A172 (cell line): ENCODE measurements at places on chromosomes 6 and 20. TPM values are rescaled to one million over a fixed set of nuclear protein-coding genes. Genes with fewer than 3 reads are reported as not detected.

DNA sequence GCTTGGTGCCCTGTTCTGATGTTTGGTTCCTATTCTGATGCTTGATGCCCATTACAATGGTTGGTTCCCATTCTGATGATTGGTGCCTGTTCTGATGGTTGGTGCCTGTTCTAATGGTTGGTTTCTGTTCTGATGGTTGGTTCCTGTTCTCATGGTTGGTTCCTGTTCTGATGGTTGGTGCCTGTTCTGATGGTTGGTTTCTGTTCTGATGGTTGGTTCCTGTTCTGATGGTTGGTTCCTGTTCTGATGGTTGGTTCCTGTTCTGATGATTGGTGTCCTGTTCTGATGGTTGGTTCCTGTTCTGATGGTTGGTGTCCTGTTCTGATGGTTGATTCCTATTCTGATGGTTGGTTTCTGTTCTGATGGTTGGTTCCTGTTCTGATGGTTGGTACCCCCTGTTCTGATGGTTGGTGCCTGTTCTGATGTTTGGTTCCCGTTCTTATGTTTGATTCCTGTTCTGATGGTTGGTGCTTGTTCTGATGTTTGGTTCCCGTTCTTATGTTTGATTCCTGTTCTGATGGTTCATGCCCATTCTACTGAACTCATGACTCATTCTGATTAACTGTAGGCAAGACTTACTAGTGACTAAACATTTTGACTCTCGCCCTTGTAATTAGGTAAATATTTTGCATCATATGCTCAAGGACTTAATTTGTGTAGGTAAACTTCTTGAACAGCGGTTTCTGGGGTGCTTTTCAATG lies 146.2 kb downstream of the DLL1 start:
- no peak for DNase-seq

DNA sequence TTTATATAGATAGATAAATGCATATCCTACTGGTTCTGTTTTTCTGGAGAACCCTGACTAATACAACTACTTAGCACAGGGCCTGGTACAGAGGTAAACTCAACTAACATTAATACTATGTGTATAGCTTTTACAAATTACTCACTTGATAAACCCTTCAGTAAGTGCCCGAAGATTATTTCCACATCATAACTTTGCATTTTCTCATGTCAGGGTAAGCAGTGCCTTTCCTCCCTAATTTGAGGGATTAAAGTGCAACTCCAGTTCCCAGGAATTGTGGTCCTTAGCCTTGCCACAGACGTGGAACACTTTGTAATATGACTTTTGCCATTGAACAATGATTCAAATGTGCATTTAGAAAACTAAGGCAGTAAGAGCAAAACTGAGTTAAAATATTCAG lies 147.5 kb upstream of the SMLR1 start:
- no peak for DNase-seq

DNA sequence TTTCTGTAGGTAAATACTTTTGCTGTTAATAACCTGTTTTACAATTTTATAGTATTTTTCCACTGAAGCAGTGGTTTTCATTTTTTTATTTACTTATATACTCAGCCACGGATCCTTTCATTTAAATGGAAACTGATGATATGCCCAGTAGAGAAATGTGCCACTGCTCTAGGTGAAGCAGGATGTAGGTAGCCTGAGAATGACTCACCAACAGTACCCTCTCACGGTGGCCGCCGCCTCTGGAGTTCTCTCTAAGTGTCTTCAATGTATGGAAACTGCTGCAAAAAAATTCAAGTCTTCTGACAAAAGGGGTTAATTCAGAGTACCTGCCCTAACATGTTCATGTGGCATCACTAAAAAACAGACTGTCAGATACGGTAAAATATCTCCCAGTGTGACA lies 6.4 kb downstream of the EYA4 start:
- DNase-seq, result no peak

DNA sequence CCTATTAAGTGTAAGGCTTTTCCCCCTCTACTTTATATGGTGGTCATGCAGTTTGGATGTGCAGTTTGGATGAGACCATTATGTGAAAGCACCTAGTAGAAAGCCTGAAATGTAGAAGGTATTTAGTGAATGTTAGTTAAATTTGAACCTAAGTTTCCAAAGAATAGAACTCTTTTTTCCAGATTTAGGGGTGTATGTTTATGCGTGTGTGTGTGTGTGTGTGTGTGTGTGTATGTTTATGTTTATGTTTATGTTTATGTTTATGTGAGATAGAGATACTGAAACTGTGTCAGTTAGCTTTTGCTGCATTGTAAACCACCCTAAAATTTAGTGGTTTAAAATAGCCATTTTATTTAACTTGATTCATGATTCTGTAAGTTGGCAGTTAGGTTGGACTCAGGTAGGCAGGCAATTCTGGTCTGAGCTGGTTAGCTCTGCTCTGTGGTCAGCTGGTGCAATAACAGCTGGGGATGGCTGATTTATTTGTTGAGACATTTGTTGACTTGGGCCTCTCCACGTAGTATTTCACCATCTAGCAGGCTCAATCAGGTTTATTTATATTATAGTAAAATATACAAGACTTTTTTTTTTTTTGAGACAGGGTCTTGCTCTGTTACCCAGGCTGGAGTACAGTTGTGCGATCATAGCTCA lies 54.0 kb downstream of the STK4 start:
- no peak for DNase-seq

GRCh38 chr20:23435626-23436539 lies 3.6 kb upstream of the CSTL1 start:
- no peak for DNase-seq

GRCh38 chr6:152821525-152821924 lies 70.9 kb downstream of the VIP start:
- DNase-seq, result peak; percentile 10

DNA sequence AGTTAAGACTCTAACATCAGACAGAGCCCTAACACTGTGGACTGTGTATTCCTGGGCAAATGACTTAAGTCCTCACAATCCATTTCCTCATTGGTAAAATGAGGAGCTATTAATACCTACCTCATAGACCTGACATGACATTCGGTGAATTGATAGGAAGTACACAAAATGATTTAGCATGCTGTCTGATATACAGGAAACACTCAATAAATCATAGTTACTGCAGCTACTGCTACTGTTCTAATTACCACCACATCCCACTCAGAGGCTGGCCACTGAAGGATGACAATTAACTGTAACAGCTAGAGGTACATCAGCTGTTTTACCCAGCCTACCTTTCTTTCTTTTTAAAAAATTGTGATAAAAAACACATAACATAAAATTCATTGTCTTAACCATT lies 87.7 kb downstream of the PLCG1 start:
- DNase-seq, result no peak

- DNase-seq, result peak; percentile 23
Observed at GRCh38 chr6:126064748-126065401, 78.5 kb downstream of the TRMT11 start.

DNA sequence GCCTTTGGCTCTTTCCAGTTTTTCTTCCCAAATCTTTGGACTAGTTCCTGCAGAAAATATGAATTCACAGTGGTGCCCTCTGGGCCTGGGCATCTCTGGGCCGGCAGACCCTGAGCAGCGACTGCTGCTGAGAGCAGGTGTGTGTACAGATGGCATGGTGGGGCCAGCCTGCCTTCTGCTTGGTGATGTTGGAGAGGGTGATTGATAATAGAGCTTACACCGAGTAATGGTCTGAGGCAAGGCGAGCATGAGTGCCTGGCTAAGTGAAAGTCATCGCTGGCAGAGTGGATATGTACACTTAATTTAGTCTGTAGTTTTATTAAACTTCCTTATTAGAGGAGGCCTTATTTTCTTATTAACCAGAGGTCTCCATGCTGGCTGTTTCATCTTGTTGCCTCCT lies 156.9 kb downstream of the CDKAL1 start:
- DNase-seq, result no peak

DNA sequence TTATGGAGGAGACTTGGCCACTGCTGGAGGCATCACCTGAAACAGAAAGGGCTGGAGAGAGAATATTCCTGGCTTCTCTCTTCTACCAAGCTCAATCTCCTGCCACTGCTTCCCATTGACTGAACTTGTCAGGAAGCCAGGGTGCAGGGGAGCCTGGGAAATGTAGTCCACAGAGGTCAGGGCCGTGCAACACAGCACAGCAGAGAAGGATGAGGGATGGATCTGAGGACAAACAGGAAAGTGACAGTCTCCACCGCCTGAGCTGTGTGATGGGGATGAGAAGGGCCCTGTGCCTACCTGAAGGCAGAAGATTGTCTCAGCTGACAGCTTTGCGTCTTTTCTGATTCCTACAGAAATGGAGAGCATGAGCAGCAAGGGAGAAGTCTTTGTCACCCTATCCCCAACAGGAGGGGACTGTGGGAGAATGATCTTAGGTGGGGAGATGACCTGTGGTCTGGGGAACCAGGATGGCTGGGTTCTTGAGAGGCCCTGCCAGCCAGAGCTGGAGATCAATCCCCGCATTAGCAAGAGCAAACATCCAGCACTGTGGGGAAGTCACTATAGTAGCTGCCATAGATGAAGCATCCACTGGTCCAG lies 114.2 kb downstream of the SNX5 start:
- DNase-seq, result peak; percentile 36

DNA sequence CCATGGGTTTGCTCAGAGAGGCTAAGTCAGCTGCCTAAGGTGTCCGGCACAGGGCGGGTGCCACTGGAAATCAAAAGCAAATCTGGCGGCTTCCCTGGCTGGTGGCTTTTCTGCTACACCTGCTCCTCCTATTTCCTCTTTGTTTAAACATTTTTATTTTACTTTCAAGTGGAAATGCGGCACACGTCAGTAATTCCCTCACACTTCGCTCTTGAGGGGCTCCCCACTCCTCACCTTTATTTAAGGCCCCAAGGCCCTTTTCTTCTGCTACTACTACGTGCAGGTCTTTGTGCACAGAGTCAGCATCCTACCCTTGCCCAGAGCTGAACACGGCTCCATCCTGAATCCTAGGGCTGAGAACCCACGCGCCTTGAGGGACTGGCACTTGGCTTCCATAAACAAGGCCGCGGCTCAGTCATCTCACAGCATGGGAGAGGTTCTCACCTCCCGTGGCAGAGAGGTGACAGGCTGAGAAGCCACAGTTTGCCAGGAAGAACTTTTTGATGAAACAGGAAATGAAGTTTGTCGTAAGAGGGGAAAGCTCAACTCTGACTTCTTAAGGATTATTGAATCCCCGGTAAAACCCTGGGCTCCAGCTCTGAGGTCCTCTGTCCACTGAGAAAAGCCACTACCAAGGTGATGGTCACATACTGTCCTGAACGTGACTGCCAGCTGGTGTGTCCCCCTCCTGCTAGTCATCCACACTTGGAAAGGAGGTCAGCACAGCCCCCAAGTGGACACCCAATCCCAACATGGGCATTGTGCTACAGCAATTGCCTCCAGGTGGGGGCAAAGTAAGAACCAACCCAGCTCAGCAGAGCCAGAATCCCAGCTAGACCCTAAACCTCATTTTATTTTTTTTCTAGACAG lies 48.0 kb downstream of the NFATC2 start:
- DNase-seq, result no peak

DNA sequence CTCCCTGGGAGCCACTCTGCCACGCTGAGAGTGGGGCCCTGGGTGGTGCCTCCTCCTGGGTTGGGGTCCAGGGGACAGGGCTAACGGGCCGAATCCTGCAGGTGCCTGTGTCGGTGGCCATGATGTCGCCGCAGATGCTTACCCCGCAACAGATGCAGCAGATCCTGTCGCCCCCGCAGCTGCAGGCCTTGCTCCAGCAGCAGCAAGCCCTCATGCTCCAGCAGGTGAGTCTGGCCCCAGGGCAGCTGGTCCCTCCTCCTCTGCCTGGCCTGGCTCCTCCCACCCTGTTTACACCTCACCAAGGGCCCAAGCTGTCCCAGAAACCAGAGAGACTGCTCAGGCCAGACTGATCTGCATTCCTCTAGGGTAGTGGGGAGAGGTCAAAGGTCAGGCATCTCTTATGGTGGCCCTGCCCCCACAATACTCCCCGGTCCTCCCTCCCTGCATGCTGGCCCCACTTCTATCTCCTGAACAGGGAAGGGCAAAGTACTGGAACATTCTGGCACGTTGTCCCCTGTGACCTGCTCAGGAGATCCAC lies 38.6 kb downstream of the FOXP4 start:
- DNase-seq, result no peak

GRCh38 chr6:125745281-125746018 lies 4.0 kb upstream of the HEY2 start:
- DNase-seq, result no peak

DNA sequence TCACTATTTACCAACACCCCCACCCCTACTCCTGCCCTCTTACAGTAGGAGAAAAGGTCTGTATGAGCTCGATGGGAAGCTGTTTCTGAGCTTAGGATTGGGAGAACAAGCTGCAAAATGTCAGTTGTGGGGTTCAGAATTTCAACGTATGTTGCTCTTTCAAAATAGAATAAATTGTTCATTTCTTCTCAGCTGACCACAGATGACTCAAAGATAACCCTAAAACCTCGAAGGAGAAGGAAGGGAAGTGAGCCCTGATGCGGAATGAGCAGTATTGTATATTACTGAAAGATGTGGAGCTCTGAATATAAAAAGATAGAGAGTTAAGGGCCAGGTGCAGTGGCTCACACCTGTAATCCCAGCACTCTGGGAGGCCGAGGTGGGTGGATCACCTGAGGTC lies 35.9 kb upstream of the MYLIP start:
- no peak for DNase-seq

MAFB gene
- 0.36 and 0.62 TPM in 2 replicates for total RNA-seq

SLC17A3 gene
- not detected in 2 replicates for total RNA-seq

SNAP25 gene
- total RNA-seq, result 0.12 TPM in 1 of 2 replicates, not detected in the other

SPEF1 gene
- total RNA-seq, result 0.67 TPM in 1 of 2 replicates, not detected in the other

MRAP2 gene
- total RNA-seq, result 0.86 and 1.1 TPM in 2 replicates

HCRTR2 gene
- total RNA-seq, result not detected in 2 replicates

PCED1A gene
- 11.9 and 13.2 TPM in 2 replicates for total RNA-seq

MYCT1 gene
- total RNA-seq, result 1.5 and 2.9 TPM in 2 replicates
